ENCODE measurements at places on chromosomes 5 and 9.

DNA sequence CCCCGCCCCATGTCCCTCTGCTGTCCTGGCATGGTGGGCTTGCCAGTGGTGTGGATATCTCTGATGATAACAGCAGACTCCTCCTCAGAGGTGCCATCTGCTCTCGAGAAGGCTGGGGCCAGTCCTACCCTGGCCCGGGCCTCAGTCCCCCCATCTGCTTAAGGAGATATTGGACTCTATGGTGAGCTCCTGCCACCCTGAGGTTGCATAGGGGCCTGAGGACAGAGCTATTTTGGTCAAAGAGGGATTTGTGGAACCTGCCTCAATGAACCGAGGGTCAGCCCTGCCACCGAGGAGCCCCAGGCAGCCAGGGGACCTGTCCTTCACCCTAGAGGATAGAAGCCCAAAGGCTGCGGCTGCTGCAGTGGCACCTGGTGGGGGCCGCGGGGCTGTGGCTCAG is 32.6 kb downstream of the NTNG2 start:
- DNase-seq: no peak

DNA sequence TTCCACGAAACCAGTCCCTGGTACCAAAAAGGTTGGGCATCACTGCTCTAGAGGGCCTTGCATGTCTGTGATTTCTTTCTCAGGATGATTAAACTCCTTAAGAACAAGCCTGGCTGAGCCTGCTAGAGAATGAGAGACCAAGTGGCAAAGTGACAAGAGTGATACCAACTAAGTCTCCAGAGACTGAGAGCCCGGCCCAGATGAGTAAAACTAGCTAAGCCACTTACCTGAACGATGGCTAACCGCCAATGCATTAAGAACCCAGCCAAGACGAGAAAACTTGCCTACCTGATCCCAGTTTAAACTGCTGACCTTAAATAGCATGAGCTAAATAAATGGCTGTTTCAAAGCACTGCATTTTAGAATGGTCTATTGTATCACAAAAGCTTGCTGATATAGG is 5.6 kb upstream of the CCDC152 start:
- no peak for DNase-seq

GRCh38 chr5:43193894-43194265 is 1.9 kb downstream of the NIM1K start:
- DNase-seq: no peak

GRCh38 chr5:151904909-151905308 is 19.7 kb downstream of the GLRA1 start:
- DNase-seq: no peak

- no peak for DNase-seq
These were observed 301.3 kb upstream of the ADCY2 start for GRCh38 chr5:7094626-7095025.

DNA sequence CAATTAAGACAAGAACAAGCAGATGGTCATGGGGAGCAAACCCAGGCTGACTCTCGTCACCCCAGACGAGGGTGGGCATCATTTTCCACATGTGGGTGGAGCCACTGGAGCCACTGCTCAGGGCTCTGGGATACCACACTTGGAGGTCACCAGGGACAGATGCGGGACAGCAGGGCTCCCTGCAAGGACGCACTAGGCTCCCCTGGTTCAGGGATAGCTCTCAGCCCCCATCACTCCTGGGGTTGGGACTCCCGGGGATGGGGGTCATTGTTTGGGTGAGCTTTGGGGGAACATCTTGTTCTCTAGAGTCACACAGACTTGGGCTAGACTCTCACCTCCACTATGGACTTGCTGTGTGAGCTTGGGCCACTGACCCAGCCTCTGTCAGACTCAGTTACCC is 57.8 kb downstream of the GTF3C4 start:
- DNase-seq: no peak

GRCh38 chr5:64505769-64506566 is at the start of gene RGS7BP:
RGS7BP (plus strand) TSS chr5:64506015; CDS start chr5:64506625, 610 bp downstream.
- peak; percentile 57 for DNase-seq

Data from skin of body (tissue), 3 donors.